Stimulated activated CD4-positive, alpha-beta T cell treated with anti-CD3 and anti-CD28 coated beads, Interleukin-15, amount 100 ng/mL, for 1 hour (primary cell): ENCODE measurements at places on chromosomes 6 and 20.

- DNase-seq, result no peak
Observed at GRCh38 chr6:37343248-37343647, 10.5 kb upstream of the RNF8 start.

- no peak for DNase-seq
Observed at GRCh38 chr6:106059331-106059730, 26.8 kb upstream of the PRDM1 start.

DNA sequence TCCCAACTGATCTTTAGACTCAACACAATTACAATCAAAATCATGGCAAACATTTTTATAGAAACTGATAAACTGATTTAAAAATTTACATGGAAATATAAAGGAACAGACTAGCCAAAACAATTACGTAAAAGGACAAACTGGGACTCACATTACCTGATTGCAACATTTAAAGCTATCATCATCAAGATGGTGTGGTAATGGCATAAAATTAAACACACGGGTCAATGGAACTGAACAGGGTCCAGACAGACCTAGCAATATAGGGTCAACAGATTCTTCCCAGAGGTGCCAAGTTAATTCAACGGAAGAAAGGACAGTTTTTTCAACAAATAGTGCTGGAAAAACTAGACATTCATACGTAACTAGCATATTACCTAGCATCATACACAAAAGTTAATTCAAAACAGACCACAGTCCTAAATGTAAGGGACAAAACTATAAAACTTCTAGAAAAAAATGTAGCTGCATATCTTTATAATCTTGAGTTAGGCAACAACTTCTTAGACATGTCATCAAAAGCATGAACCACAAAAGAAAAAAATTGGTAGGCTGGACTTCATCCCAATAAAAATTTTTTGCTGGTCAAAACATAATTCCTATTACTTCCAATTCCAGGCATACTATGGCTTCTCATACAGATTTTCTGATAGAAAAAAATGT, 147.4 kb upstream of the BEND6 start:
- DNase-seq, result no peak

DNA sequence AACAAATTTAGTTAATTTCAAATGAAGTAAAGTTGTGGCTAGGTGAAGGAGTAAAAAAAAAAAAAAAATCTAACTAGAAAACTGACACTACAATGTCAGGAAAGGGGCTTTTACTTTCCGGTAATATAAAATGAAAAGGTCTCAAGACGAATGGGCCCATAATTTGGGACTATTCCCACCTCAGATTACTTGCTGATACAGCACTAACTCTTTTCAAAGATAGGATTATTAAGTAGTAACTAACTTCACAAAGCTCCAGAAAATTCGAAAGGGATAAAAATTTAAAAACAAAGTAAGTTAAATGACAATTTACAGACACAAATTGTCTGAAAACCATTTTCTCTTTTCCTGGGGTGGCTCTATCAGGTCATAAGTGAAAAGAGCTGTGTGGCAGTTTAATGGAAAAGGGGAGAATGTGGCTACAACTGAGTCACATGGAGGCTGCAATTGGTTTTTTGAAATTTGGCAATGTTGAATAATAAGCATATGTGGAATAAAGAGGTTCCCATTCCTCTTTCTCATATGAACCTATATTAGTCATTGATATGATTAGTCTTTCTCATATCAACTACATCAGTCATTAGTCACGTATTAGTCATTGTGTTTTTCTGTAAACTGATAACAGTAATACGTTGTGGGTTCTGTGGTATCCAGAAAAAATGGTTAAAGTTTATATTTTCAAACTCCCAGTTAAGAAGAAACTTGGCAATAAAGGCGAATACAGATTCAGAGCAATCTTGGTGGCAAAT, 78.0 kb downstream of the RWDD2A start:
- DNase-seq, result no peak

DNA sequence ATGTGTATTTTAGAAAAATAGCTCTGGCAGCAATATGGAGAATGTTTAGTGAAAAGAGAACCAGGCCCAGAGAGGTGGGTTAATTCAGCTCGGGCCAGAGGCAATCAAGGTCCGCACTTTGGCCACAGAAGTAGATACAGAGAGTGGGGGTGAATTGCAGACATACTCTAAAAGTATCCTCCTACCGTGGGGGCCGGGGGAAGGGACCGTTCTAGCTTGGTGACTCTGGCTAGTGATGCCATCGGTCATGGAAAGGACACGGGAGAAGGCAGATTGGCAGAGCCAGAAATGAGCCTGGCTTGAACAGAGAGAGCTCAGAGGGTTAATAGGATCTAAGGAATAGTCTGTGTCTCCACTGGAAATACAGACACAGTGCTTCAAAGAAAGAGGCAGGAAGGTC, 173.1 kb downstream of the MTHFD1L start:
- no peak for DNase-seq

DNA sequence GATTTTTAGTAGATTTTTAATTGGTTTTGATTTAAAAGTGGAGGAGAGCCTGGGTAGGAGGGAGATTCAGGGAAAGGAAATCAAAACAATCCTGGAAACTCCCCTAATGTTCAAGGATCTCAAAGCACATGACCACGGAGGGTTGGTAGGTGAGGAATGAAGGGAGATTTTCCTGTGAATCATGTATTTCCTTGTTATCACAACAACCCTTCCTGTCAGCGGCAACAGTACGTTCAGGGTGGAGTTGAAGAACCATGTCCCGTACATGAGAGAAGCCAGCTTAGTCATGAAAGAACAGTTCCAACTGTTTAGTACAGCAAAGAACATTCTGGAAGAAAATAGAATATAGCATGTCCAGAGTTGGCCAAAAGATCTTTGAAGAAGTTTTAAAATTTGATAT, 79.4 kb upstream of the SCAF8 start:
- no peak for DNase-seq

DNA sequence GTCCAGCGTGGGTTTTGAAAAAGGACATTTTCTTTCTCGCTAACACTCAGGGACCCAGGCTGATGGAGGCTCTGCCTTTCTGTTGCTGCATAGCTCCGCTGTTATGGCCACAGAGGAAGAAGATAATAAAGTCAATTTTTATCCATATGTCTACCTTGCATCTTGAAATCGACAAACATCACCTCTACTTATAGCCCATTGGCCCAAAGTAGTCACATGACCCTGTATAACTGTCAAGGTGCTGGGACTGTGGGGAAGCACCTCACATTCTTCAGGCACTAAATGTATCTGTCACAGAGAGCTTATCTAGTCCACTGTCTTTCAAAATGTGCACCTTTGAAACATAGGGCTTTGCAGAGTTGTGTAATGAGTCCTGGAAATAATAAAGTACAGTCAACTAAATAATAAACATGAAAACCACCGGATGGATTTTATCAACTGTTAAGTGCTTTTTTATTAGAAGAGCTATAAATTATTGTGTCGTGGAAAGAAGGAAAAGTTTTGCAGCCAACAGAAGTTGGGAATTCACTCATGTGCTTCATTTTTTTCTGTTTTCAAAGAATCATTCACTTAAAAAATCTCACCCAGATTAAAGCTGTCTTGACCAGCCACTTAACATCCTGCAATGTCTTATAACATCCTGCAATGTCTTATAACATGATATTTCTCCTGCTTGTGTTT, 47.7 kb upstream of the RCAN2 start:
- no peak for DNase-seq

DNA sequence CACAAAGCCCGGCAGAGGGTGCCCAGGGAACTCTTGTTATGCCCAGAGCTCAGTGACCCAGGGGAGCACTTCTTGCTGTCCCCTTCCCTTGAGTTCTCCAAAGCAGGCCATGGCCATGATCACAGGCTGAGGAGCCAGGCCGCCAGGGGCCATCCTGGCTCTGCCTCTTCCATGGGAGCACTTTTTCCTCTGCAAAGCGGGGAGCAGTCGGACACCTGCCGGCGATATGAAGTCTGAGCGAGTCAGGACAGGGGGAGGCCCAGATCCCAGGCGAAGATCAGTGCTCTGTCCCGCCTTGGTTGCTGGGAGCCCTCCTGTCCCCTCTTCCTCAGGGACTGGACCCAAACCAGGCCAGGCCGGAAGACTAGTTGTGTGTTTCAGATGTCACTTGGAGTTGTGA, 67.9 kb downstream of the TCP11 start:
- DNase-seq, result no peak

DNA sequence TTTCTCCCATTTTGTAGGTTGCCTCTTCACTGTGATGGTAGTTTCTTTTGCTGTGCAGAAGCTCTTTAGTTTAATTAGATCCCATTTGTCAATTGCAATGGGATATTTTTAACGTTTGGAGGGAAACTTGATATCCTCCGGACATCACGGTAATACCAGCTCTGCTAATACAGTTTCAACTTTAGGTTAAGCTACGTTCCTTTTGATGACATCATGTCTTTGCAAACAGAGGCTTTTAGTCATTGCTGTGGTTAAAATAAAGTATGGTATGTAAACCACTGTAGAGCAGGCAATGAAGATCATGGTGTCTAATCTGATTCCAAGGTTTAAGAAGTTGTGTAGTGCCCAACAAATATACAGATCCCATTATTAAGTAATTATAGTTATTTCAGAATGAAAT, 168.0 kb upstream of the CHD6 start:
- DNase-seq, result no peak

GRCh38 chr6:83594941-83595340, 82.6 kb downstream of the PRSS35 start:
- no peak for DNase-seq

DNA sequence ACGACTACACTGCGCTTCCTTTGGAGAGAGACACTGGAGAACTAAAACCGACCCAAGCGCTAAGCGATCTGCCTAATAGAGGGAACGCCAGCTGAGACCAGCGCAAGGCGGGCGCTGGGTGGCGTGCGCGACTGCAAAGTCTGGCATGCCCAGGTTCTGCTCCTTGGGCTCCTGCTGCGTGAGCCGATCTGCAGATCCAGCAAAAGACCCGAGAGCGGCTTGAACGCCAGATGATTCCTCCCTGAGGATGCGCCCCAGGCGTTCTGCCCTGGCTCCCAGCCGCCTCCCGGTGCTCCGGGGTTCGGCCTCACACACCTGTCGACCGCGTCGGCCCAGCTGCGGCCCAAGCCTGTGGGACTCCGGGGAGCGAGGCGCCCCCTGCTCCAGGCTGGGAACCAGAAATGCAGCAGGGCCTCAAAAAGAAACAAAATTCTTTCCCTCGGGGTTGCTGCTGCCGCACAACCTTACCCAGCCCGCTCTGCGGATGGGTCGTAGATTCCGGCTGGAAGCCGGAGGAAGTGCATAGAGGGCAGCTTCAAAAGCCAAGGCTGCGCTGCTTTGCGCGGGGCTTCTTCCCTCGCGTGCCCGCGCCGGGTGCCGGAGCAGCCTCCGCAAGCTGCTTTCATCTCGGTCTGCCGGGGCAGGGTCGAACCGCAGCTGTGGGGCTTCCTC, 17.9 kb upstream of the PRDM13 start:
- DNase-seq, result peak; percentile 58

DNA sequence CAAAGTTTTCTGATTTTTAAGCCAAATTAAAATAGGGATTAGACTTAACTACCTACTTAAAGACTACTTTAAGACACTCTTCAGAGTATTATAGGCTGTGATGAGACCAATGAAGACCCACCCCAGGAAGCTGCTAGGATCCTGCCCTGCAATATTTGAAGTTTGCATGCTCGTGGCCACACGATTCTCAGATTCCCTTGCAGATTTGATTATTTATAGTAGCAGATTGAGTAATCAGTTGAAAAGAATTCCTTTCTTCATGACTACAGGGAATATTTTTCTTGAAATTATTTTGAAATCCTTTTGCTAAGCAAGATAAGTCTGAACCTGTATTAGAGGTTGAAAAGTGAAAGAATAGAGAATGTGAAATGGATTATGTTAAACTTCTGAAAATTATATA, 122.3 kb downstream of the B3GAT2 start:
- DNase-seq, result no peak

DNA sequence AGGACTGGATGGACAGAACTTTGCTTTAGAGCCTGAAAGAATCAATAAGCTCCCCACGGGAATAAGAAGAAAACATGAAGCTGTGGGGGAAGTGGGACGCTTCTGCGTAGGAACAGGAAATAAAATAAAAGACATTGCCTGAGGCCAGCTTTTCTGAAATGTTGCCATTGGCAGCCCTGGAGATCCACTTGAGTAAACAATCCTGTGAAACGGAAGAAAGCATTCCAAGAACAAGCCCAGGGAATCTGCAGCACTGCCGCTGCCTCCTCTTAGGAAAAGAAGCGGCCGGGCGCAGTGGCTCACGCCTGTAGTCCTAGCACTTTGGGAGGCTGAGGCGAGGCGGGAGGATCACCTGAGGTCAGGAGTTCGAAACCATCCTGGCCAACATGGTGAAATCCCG, 182.3 kb upstream of the RALGAPA2 start:
- DNase-seq, result no peak

GRCh38 chr6:36285797-36286196, 15.9 kb downstream of the PNPLA1 start:
- DNase-seq, result no peak

DNA sequence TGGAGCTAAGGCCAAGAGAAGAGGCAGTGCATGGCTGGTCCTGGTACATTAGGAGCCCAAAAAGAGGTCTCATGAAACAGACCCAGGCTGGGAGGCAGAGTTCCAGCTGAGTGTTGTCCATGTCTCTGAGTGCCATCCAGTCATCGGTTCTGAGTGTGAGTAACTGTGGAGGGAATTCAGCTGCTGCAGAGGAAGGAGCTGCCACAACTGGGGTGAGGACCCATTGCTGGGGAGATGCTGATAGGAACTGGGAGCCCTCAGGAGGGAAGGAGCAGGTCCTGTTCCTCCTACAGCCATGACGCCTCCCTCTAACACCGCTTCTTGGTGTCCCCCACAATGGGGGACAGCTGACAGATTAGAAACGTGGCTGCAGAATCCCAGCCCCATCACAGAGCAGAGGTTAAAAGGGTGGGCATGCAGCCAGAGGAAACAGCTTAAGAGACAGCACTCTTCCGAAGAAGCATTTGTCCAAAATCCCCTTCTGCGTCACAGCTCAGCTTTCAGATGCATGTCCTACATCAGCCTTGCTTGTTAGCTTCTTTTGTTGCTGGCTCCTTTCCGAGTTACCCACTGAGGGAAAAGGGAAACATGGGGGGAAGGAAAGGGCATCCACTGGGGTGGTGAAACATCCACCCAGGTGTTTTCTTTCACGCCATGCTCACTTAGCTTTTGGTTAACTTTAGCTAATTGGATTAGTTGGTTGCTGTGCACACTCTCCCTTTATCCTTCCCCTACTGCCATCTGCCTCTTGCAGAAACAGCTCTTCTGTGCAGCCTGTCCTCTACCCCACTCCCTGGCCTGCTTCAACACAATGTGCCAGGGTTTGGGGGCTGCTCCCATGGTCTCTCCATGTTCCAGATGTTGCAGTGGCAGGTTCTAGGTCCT, 239.2 kb downstream of the SYNDIG1 start:
- no peak for DNase-seq

DNA sequence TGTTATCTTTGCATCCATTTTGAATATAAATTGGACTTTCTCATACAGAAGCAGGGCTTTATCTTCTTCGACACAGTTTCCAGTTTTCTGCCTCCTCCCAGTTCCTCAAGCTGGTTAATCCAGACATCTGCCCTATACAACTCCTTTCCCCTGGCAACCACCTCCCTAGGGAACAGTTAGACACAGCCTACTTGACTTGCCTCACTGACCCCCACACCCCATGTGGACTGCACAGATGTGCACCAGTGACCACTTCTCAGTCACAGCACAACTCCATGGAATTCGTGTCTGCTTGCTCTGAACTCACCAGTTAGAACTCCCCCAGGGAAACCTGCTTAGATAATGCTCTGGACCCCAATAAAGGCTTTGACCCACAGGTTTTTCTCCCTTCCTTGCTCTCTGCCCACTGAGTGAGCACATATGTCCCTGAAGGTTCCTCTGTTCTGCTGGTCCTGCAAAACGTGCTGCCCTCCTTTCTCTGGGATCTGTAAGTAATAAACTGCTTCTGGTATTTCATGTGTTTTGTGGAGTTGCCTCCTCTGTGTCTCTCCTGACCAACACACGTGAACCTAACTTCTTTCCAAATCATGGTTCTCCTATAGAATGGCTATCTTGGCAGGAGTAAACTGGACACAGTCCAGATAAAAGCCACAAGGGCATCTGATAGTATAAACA, 351.2 kb downstream of the CD83 start:
- no peak for DNase-seq
